ENCODE measurements at places on chromosomes 6 and 20. TPM values are rescaled to one million over a fixed set of nuclear protein-coding genes. Genes with fewer than 3 reads are reported as not detected.
A peak's percentile ranks its signal among the peaks of the same experiment; 100 is the strongest.

DNA sequence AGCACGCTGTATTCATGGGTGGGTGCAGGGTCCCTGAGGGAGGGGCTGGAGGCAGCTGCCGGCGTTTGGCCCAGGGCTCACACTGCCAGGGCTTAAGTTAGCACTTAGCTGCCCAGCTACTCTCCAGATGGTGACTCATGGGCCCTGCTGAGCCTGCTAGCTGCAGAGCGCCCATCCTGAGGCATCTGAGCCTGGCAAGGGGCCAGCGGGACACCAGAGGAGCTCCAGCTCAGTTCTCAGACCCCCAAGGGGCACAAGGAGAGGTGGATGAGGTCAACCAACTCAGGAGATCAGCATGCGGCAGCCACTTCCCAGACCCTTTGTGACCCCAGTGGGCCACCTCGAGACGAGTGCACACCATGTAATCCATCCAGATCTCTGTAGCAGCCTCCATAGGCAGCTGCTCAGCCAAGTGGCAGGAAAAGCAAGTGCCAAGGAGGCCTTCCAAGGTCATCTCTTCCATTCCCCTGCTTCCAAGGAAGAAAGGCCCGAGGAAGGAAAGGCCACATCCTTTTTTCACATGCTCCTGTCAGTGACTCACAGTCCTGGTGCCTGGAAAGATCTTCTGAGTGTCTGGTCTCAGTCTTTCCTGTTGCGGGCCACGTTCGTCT is 35.3 kb downstream of the FOXP4 start:
- no peaks in the 10 kb centered on the region for H3K27me3 ChIP-seq
- no peak overlapping the region for H3K27ac ChIP-seq
- no peak overlapping the region for H3K4me3 ChIP-seq
- peaks cover 24% of the 10 kb centered on the region for H3K4me1 ChIP-seq
- no peak for DNase-seq

GRCh38 chr6:163922562-163922961 is 508.0 kb downstream of the QKI start:
- H3K27me3 ChIP-seq: no peaks in the 10 kb centered on the region

DNA sequence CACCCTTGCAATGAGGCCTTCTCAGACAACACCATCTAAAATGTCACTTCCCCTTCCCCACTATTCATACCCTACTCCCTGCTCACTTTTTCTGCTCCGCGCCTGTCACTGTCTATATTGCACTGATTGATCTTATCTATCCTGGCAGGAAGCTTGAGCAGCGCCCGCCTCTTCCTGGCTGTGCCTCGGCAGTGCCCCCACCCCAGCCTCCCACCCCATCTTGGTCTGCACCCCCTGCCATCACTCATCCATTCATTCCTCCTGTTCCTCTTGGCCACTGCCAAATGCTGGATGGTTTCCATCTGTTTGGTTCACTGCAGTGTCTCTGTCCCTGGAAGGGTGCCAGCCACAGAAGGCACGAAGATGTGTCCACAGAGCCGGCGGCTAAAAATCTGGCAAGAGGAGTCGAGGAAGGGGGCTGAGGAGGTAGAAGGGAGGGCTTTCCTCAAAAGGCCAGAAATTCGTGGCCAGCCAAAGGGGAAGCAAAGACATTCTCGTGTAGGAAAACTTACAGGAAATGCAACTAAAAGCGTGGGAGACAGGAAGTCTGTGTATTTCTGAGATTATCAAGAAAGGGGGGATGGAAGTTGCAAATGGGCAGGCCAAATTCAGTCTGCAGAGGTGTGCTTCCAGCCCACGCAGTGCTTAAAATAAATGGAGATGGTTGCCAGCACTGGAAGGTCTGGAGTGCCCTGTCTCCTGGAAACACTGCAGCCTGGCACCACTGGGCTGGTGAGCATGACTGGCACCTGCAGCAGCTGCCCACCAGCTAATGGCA is 27.6 kb downstream of the SYNJ2 start:
- H3K36me3 ChIP-seq: no peaks in the 10 kb centered on the region
- H3K27ac ChIP-seq: peak overlapping the region; percentile 75
- H3K4me1 ChIP-seq: peaks cover 18% of the 10 kb centered on the region
- H3K4me3 ChIP-seq: no peak overlapping the region
- no peaks in the 10 kb centered on the region for H3K27me3 ChIP-seq
- DNase-seq: peak; percentile 96

- H3K4me3 ChIP-seq: no peak overlapping the region
- H3K4me1 ChIP-seq: no peaks in the 10 kb centered on the region
- H3K27ac ChIP-seq: no peak overlapping the region
- H3K36me3 ChIP-seq: no peaks in the 10 kb centered on the region
Measured at GRCh38 chr20:59346061-59346460, 45.6 kb downstream of the EDN3 start.

DNA sequence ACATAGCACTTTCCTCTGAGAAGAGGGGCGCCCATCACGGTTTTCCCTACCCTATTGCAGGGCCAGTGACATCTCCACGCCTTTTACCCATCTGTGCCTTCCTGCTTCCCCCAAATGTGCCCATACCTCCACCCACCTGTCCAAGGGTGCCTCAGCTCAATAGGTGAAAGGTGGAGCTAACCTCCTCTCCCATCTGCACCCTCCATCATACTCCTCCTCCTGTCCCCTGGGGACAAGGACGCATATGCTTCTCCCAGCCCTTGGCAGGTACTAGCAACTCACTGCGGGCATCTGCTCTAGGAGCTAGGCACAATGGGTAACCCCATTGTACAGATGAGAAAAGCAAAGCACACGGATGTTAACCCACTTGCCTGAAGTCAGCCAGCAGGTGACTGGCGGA is 62.8 kb downstream of the STK35 start:
- H3K27me3 ChIP-seq: peaks cover 2% of the 10 kb centered on the region
- no peaks in the 10 kb centered on the region for H3K4me1 ChIP-seq
- no peak overlapping the region for H3K4me3 ChIP-seq
- H3K36me3 ChIP-seq: no peaks in the 10 kb centered on the region
- H3K27ac ChIP-seq: no peak overlapping the region

- DNase-seq: no peak
- no peaks in the 10 kb centered on the region for H3K27me3 ChIP-seq
- no peaks in the 10 kb centered on the region for H3K4me1 ChIP-seq
- H3K36me3 ChIP-seq: no peaks in the 10 kb centered on the region
- no peak overlapping the region for H3K27ac ChIP-seq
Measured at GRCh38 chr6:162100096-162100495, 627.5 kb downstream of the PRKN start.

DNA sequence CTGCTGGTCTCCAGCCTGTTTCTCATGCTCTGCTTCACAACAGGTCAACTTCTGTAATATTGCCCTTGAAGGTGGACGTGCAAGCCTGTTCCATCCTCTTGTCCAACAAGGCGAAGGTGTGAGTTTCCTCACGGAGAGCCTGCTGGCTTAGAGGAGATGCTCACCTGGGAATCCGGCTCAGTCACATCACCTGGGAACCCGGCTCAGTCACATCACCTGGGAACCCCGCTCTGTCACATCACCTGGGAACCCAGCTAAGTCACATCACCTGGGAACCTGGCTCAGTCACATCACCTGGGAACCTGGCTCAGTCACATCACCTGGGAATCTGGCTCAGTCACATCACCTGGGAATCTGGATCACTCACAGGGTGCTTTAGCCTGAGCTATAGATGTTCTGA is 230.1 kb downstream of the ERMARD start:
- no peaks in the 10 kb centered on the region for H3K4me1 ChIP-seq
- H3K4me3 ChIP-seq: no peak overlapping the region
- no peaks in the 10 kb centered on the region for H3K36me3 ChIP-seq
- H3K27me3 ChIP-seq: no peaks in the 10 kb centered on the region

GRCh38 chr20:46400253-46400652 is 6.2 kb downstream of the ELMO2 start:
- DNase-seq: peak; percentile 66
- H3K4me1 ChIP-seq: peaks cover 32% of the 10 kb centered on the region
- peaks cover 3% of the 10 kb centered on the region for H3K36me3 ChIP-seq
- H3K27me3 ChIP-seq: no peaks in the 10 kb centered on the region
- H3K27ac ChIP-seq: peak overlapping the region; percentile 91

DNA sequence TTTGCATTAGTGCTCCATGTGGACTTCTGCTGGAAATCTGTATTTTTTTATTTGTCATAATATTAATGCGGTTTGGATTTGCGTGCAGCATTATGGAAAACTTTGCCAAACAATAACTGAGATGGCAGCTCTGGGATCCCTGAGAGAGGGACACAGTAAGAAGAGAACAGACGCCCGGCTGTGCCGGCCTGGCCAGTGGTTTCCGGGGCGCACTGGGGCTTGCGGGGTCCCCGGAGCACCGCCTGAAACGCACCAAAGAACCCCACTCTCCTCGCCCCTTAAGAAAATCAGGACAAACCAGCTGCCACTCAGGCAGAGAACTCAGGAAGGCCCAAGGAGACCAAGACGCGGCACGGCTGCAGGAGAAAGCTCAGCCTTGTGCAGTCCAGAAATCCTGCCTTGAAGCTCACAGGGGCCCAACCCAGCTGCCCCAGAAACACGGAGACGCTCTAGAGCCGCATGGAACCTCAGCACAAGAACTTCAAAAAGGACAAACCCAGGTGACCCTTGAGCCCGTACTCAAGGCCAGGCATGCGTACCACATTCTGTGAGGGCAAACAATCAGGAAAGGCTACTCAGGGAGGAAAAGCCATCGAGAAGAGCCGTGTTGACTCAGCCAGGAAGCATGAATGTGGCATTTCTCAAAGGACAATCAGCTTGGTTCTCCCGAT is 226.5 kb upstream of the CDYL start:
- H3K27ac ChIP-seq: no peak overlapping the region
- H3K4me3 ChIP-seq: no peak overlapping the region
- no peaks in the 10 kb centered on the region for H3K27me3 ChIP-seq

DNA sequence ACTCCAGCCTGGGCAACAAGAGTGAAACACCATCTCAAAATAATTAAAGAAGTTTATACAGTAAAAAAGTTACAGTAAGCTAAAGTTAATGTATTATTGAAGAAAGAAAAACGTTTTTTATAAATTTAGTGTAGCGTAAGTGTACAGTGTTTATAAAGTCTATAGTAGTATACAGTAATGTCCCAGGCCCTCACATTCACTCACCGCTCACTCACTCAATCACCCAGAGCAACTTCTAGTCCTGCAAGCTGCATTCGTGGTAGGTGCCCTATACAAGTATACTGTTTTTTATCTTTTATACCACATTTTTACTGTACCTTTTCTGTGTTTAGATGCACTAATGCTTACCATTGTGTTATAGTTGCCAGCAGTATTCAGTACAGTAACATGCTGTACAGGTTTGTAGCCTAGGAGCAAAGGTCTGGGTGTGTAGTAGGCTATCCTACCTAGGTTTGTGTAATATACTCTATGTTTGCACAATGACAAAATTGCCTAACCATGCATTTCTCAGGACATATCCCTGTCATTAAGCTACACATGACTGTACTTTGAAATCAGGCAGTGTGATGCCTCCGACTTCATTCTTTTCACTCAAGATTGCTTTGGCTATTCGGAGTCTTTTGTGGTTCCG is 16.7 kb downstream of the MGME1 start:
- H3K27ac ChIP-seq: no peak overlapping the region
- no peaks in the 10 kb centered on the region for H3K4me1 ChIP-seq
- no peak overlapping the region for H3K4me3 ChIP-seq
- H3K27me3 ChIP-seq: no peaks in the 10 kb centered on the region
- no peak for DNase-seq
- peaks cover 9% of the 10 kb centered on the region for H3K36me3 ChIP-seq

DNA sequence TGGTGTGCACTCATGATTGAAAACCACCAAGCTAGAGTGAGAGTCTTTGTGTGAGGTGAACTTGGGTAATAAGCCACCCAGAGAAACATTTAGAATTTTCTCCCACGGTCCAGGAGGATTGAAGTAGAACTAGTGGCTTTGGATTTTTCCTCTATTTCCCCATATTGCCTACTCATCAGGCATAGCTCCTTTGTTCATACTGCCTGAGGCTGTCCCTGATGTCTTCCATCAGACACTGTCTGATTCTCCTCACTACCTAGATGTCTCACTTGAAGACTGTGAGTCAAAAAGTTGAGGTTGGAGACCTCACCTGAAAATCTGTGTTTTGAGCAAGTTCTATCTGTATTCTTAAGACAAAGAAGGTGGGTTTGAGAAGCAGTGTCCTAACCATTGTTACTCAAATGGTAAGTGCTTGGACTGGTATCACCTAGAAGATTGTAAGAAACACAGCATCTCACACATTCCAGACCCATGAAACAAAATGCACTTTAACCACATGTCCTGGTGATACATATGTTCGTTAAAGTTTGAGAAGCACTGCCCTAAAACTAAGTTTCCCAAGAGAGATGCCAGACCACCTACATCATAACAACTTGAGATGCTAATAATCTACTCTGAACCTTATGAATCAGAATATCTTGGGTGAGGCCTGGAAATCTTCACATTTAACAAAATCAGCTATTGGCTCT is 523.4 kb upstream of the BTBD3 start:
- no peaks in the 10 kb centered on the region for H3K36me3 ChIP-seq
- no peak overlapping the region for H3K27ac ChIP-seq
- H3K4me3 ChIP-seq: no peak overlapping the region
- no peaks in the 10 kb centered on the region for H3K4me1 ChIP-seq
- H3K27me3 ChIP-seq: no peaks in the 10 kb centered on the region
- no peak for DNase-seq

DNA sequence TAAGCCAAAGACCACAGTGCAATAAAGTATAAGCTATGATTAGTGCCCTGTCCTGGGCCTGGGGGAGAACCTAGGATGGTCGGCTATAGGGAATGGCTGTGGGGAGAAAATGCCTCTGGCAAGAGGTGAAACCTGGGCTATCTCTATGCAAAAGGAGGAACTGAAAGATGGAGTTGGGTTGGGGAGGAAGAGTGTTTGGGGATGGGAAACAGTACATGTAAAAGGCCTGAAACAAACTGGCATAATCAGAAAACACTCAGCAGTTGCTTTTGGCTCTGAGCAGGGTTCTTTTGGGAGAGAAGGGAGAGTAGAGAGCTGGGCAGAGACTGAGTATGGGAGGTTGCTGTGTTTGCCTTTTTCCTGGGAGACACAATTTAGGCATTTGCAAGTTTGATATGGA is 31.9 kb upstream of the FUCA2 start:
- H3K4me1 ChIP-seq: no peaks in the 10 kb centered on the region
- no peaks in the 10 kb centered on the region for H3K36me3 ChIP-seq

GRCh38 chr6:63347599-63347998 is 27.8 kb upstream of the LGSN start:
- DNase-seq: no peak
- no peaks in the 10 kb centered on the region for H3K27me3 ChIP-seq
- no peak overlapping the region for H3K4me3 ChIP-seq
- no peaks in the 10 kb centered on the region for H3K36me3 ChIP-seq

DNA sequence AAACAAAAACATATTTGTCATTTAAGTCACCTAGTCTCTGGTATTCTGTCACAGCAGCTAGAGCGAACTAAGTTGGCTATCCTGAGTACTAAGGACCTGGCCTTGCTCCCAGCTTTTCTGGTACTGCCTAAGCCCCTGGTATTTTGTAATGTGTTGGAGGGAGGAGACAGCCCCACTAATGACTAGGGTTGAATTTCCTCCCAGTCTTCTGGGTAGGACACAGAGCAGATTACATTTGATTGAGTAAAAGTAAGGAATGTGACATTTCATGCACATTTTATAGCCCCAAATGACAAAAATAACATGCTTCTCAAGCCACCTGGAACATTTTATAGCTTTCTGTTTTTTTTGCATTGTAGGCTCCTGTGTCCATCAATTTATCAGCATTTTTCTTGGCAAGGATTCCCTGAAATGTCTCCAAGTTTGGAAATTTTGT is 47.9 kb upstream of the DDR1 start:
- H3K4me3 ChIP-seq: no peak overlapping the region
- H3K27ac ChIP-seq: no peak overlapping the region
- DNase-seq: peak; percentile 88

The BACH2 gene
- 5.7 TPM for total RNA-seq

The C4B gene
- total RNA-seq: 168 TPM

The GPR6 gene
- total RNA-seq: not detected

The RBM24 gene
- total RNA-seq: 3.0 TPM

The SLA2 gene
- 1.6 TPM for total RNA-seq

The FIG4 gene
- total RNA-seq: 20.4 TPM

The GLO1 gene
- total RNA-seq: 62.2 TPM

The GTSF1L gene
- not detected for total RNA-seq
